Foreskin fibroblast (primary cell): ENCODE measurements at places on chromosomes 1 and 21.

- no peak for DNase-seq
Measured at GRCh38 chr1:195105281-195105680, 1503.0 kb downstream of the KCNT2 start.

- DNase-seq: peak; percentile 97
Measured at GRCh38 chr1:25695090-25695770, 78.6 kb downstream of the MAN1C1 start.

DNA sequence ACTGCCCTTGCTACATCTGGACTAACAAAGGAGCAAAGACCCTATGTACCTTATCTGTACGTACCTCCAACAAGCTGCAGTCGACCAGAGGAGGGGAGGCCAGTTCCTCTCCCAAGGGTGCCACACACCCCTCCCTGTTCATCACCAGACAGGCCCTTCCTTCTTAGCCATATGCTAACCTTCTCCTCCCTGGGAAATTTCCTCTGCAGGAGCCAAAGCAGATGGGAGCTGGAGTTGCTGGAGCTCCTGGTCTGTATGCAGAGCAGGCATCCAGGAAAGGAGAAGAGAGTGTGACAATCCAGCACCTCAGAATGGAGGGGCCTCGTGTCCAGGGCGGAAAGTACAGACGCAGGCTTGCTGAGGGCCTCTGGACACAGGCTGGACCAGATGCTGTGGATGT, 48.5 kb downstream of the C8B start:
- DNase-seq: no peak

- DNase-seq: peak; percentile 64
Measured at GRCh38 chr1:231600458-231600976, 26.1 kb upstream of the DISC1 start.

GRCh38 chr1:203797216-203797615, 1.8 kb downstream of the ZBED6 start:
- no peak for DNase-seq

- peak; percentile 100 for DNase-seq
Measured at GRCh38 chr1:58848818-58849411, 65.1 kb upstream of the JUN start.

- peak; percentile 52 for DNase-seq
Measured at GRCh38 chr1:1959840-1960479, 40.9 kb upstream of the TMEM52 start.

DNA sequence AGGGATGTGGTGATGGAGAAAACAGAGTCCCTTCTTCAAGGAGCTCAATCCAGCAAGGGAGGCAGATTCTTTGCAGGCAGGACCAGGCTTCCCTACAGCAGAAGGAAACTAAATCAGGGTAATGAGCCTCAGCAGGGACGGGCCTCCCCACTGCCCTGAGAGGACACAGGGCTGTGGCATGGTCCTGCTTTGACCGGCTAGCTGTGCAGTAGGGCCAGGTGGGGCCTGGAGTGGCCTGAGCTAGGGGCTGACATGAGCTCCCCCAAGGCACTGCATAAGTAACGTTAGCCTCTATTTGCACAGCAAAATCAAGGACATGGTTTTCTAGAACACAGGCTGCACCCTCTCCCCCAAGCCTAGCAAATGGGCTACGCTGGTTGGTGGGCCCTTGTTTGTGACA, 162.9 kb downstream of the RYR2 start:
- no peak for DNase-seq

DNA sequence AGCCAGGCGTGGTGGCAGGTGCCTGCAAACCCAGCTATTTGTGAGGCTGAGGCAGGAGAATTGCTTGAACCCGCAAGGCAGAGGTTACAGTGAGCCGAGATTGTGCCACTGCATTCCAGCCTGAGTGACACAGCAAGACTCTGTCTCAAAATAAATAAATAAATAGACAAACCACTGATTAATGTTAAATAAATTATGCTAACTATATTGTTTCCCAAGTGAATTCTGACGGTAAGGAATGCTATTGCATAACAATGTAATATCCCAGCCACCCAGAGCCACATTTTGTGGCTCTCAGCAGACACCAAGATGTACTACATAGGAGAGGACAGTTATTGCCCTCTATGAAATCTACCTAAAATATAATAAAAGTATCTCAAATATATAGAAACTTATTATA, 55.4 kb downstream of the LPGAT1 start:
- DNase-seq: no peak

- no peak for DNase-seq
Measured at GRCh38 chr1:64903593-64903992, 62.8 kb downstream of the JAK1 start.
